AG20443 (cell line): ENCODE measurements at places on chromosomes 1 and 21.
A peak's percentile ranks its signal among the peaks of the same experiment; 100 is the strongest.

DNA sequence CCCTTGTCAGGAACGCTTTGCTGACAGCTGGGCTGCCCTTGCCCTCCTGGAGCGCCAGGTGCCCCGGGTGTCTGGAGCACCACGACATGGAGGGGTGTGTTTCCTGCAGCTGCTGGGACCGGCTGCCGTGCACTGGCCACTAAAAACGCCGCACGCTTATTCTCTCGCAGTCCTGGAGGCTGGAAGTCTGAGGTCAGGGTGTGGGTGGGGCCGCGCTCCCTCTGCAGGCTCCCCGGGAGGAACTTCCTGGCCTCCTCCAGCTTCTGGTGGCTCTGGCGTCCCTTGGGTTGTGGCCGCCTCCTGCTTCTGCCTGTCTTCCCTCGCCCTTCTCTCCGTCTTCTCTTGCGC lies 28.0 kb upstream of the PLCH2 start:
- no peak for DNase-seq

GRCh38 chr1:99943223-99943794 lies 26.5 kb upstream of the SLC35A3 start:
- peak; percentile 30 for DNase-seq

- DNase-seq: peak; percentile 34
Measured at GRCh38 chr1:242524571-242525359, at the start of gene PLD5. Gene PLD5 (minus strand): TSS chr1:242524697.

- no peak for DNase-seq
Measured at GRCh38 chr21:15776818-15777217, 47.0 kb downstream of the USP25 start.

- peak; percentile 82 for DNase-seq
Measured at GRCh38 chr1:183279835-183280234, 93.8 kb downstream of the LAMC2 start.
